ENCODE measurements at places on chromosomes 3 and 15.

- DNase-seq, result no peak
Measured at GRCh38 chr3:197746801-197747237, 2.9 kb upstream of the FYTTD1 start.

DNA sequence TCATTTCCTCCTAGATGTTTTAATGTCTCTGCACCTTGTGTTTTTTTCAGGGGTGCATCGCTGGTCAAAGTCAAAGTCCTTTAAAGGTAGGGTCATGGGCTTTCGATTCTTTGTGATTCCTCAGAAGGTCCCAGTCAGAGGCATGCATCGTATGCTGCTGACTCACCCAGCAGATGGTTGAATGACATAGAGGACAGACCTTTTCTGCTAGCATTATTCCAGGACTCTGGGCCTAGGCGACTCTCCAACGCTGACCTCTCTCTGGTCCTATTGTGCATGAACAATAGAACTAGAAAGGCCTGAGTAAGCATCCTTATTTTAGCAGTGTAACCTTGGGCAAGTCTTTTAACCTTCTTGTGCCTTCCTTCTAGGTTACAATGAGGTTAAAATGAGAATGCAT lies 75.9 kb downstream of the DGKG start:
- DNase-seq, result no peak

DNA sequence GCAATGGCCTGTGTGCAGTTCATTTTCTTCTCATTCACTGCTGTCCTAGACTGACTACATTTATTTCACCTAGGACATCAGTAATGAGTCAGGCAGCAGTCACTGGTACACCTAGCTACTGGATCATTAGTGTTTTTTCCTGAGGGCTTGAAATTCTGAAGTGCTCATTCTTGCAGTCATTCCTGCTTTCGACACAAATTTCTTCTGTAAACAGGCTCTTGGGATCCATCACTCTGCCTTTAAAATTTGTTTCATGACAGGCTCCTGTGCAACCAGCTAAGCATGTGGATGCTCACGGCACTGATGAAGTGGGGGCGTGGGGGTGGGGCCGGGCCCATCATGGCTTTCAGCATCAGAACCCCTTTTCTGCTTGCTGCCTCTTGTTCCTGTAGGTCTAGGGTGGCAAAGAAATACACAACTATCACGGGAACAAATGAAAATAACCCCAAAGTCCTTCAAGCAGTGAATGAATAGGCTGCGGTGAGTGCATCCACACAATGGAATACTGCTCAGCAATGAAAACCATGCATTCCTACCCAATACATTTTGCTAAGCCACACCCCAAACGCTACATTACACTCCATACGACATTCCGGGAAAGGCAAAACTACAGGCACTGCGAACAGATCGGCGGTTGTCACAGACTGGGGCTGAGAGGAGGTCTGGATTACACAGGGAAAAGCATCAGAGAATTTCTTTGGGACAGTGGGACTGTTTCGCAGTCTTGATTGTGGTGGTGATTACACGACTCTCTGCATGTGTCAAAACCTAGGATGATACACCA lies 9.3 kb upstream of the MELTF start:
- no peak for DNase-seq

DNA sequence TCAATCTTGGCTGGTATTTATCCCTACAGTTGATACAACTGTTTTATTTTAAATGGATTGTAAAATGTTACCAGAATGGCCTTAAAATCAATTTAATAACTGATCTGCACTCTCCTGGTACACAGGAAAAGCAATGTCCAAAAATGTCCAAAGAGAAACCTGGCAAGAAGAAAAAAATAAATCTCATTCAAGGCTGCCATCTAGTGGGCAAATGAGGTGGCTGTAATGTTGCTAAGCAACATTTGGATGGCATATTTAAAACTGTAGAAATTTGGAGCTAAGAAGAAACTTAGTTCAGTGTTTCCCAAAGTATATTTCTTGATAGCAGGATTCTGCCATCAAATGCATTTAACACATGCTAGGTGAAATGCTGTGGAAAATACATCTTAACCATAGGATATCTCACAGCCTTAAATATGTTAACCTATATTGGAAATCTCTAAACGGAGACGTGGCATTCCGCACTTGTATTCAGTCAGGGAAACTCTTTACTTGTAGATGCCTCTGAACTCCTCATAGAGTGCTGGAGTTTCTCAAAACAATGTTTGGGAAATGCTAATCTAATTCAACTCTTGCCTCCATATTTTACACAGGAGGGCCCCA lies 216.8 kb downstream of the ERC2 start:
- DNase-seq, result no peak

DNA sequence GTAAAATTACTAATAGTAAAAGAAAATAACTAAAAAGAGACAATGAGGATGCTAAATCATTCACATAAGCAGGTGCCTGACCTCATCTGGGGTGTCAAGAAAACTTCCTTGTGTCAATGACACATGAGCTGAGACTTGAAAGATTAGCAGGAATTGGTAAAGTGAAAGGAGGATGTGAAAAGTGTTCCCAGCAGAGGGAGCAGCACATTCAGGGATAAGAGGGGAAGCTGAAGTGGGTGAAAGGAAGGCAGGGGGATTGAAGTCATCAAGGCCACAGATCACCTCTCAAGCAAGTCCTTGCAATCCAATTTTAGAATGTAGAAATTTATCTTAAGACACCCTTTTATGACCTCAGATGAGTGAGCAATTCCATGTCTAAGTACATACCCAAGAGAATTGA lies 60.2 kb upstream of the ACP3 start:
- no peak for DNase-seq

- no peak for DNase-seq
Measured at GRCh38 chr3:29245441-29245840, 35.4 kb upstream of the RBMS3 start.

GRCh38 chr15:51307325-51307724 lies 31.1 kb downstream of the CYP19A1 start:
- no peak for DNase-seq

- no peak for DNase-seq
Measured at GRCh38 chr3:30112411-30112810, 494.0 kb upstream of the TGFBR2 start.

- DNase-seq, result no peak
Measured at GRCh38 chr3:32870373-32871095, 52.7 kb downstream of the TRIM71 start.

DNA sequence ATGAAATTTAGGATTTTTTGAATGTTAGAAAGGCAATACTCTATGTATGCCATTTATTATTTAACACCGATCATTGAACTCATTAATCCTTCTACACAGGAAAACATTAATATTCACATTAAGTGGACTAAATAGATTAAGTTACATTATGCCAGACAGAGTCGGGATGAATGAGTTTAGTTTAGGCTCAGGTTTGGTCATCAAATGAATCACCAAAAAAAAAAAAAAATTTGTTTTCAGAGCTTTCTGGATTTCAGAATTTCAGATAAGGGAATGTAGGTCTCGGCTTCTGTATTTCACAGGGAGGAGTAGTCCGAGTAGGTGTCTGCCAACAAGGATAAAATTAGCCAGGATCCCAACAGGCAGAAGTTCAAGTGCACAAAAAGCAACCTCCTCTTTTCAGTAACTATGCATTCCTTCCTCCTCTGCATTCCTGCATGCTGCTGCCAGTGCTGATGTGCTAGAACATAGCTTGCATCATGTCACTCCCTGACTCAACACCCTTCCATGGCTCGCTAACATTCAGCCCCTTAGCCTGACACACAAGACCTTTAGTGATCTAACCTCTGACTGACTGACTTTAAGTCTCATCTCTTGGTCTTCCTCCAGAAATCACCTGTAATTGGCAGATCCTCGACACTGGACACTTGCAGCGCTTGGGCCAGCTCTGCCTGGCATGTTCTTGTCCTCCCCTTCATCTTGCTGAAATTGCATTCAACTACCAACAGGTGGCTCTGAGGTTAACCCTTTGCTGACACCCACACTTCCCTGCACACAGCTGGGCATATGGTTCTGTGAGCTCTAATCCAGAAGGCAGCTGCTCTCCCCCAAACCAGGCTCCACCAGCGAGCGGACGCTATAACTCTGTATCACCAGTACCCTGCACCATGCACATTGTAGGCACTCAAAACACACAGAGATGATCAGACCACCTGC lies 145.4 kb upstream of the PROK2 start:
- DNase-seq, result no peak

DNA sequence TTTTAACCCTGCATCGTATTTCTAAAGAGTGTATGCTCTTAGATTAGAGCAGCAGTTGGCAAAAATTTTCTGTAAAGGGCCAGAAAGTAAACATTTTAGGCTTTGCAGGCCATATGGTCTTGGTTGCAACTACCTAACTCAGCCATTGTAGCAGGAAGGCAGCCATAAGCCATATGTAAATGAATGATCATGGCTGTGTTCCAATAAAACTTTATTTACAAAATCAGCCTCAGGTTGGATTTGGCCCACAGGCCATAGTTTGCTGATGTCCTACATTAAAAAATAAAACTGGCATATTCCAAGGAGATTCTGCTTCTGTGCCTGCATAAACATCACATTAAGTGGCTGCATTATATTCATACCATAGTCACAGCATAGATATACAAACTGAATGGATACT lies 134.9 kb downstream of the STT3B start:
- no peak for DNase-seq

DNA sequence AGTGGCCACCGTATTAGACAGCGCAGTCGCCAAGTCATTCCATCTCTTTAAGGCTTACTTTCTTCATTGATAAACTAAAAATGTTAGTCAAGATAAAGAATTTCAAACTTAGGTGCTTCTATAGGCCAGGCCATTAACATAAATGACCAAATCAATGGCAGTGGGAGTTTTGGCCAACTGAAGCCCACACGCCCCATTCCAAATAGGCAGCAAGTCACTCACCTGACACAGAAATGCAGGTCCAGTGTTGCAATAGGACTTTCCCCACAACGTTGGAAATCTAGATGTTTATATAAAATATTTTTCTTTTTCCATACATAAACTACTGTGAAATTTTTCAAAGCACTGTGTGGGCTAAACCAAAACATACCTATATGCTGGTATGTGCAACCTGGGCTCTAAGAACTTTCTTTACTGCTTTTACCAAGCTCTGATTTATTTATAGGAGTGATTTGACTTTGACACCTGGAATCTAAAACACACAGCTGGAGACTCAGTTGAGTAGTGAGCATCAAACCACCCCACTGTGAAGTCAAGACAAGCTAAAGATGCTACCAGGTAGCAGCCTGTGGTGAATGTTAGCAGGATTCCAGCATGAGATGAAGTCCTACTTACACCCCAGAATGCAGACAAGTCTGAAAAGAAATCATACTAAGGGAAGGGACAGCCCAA lies 15.1 kb downstream of the GOLIM4 start:
- DNase-seq, result no peak

DNA sequence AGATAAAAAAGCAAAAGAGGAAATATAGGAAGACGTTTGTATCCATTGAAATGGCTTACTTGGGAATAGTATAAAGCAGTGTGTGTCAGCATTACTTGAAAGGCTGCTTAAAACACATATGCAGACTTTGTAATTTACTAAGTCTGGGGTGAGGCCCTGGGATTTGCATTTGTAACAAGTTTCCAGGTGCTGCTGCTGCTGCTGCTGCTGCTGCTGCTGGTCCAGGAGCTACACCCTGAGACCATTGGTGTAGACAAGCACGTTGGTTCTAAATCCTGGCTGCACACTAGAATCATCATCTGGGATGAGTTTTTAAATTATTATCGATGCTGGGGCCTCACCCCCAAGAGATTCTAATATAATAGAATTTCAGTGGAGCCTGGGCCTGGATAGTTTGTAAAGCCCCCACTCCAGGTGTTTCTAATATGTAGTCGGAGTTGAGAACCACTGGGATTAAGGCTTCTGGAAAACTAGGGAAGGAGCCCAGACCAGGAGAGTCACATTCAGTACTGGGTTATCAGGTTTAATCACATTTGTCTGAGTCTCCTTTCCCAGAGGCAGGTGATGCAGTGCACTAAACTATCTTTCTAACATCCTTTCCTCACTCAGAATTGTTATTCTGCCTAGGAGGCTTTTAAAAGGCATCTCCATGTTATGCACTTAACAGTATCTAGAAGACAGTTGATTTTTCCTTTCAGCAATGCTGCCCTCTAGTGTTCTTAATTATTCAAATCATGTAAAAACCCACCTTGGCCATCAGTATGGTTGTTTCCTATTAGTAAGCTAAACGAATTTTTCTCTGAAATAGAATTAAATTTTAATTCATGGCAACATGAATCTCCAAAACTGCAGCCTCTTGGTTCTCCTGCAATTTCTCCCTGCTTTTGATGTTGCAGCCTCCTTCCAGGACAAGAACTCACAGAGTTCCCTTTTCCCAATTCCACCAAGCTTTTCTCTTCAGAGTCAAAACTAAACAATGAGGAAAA lies 45.4 kb downstream of the SSR3 start:
- no peak for DNase-seq

GRCh38 chr3:187741403-187742350 lies 3.6 kb downstream of the BCL6 start:
- no peak for DNase-seq

GRCh38 chr3:185549122-185549521 lies 3.3 kb downstream of the LIPH start:
- no peak for DNase-seq

GRCh38 chr3:157282261-157283191 lies 122.6 kb upstream of the CCNL1 start:
- DNase-seq, result no peak

- no peak for DNase-seq
Measured at GRCh38 chr3:46929324-46929723, 47.2 kb downstream of the CCDC12 start.

- no peak for DNase-seq
Measured at GRCh38 chr3:68699541-68699940, 232.8 kb downstream of the TAFA4 start.

- DNase-seq, result no peak
Measured at GRCh38 chr15:30985081-30985531, 6.3 kb downstream of the MTMR10 start.

DNA sequence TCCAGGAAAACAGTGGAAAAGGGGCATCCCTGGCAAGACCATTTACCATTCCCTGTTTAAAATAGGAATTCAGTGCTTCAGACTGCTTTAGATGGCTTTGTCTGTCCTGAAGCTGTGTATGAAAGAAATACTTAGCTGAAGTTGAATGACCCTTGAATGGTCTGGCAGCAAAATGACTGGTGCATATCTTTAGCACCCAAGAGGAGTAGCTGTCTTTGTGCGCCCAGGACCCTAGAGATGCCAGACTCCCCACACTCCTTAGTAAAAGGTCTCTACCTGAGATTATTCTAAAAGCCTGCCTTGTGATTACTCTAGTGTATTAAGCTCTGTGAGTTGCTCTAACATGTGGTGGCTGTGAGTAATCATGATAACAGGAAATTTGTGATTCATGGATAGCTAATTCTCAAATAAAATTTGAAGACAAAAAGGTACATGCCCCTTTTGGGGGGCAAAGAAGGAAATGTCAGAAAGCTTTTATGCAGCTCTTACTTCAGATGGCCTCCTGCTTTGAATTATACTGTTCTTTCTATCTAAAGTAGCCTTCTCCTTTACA lies 3.2 kb downstream of the MAPKBP1 start:
- DNase-seq, result no peak
